ENCODE measurements at places on chromosomes 6 and 20. TPM values are rescaled to one million over a fixed set of nuclear protein-coding genes. Genes with fewer than 3 reads are reported as not detected.
A peak's percentile ranks its signal among the peaks of the same experiment; 100 is the strongest.

Gene ZDHHC14
- 7.4 TPM for total RNA-seq

Gene BMP5
- total RNA-seq: not detected

Gene NHSL1
- total RNA-seq: 32.4 TPM

- DNase-seq: no peak
- H3K27ac ChIP-seq: no peak overlapping the region
- peaks cover 4% of the 10 kb centered on the region for H3K36me3 ChIP-seq
- H3K27me3 ChIP-seq: no peaks in the 10 kb centered on the region
- H3K4me3 ChIP-seq: no peak overlapping the region
Measured at GRCh38 chr6:148521158-148521557, 178.5 kb downstream of the SASH1 start.

DNA sequence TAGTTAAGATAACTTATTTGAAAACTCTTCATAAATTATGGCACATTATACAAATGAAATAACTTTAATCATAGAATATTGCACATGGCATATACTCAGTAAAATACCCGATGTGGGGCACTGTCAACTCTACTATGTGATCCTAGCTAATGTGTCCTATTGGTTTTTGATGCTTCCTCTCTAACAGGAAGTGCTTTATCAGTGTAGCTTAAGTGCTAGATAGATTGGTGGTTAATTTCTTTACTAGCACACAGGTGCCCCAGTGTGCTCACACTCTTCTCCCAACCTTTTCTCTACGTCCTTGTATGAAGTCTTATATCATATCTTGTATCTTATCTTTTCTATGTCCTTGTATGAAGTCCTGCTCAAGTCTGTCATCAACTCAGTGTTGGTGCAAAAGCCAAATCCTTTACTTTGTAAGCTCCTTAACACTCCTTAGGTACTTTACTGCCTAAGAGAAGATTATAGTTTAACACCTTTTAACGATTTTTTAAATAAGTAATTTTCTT lies 358.9 kb downstream of the CENPW start:
- no peak for DNase-seq
- H3K36me3 ChIP-seq: no peaks in the 10 kb centered on the region
- no peak overlapping the region for H3K27ac ChIP-seq
- H3K4me3 ChIP-seq: no peak overlapping the region

GRCh38 chr6:33271117-33271467 lies 584 bp downstream of the VPS52 start:
- peak overlapping the region; percentile 98 for H3K27ac ChIP-seq
- no peaks in the 10 kb centered on the region for H3K27me3 ChIP-seq
- peaks cover 45% of the 10 kb centered on the region for H3K36me3 ChIP-seq
- no peaks in the 10 kb centered on the region for H3K4me1 ChIP-seq
- H3K4me3 ChIP-seq: peak overlapping the region; percentile 81

- H3K4me3 ChIP-seq: no peak overlapping the region
- no peaks in the 10 kb centered on the region for H3K4me1 ChIP-seq
- no peak for DNase-seq
- H3K27me3 ChIP-seq: no peaks in the 10 kb centered on the region
- no peak overlapping the region for H3K27ac ChIP-seq
Measured at GRCh38 chr20:3483784-3484183, 13.0 kb downstream of the ATRN start.

GRCh38 chr20:20734475-20734948 lies 22.1 kb upstream of the RALGAPA2 start:
- H3K4me1 ChIP-seq: peaks cover 2% of the 10 kb centered on the region
- no peaks in the 10 kb centered on the region for H3K27me3 ChIP-seq
- H3K36me3 ChIP-seq: no peaks in the 10 kb centered on the region
- no peak for DNase-seq
- H3K4me3 ChIP-seq: no peak overlapping the region

- no peak for DNase-seq
- no peak overlapping the region for H3K4me3 ChIP-seq
- no peaks in the 10 kb centered on the region for H3K27me3 ChIP-seq
- no peak overlapping the region for H3K27ac ChIP-seq
Measured at GRCh38 chr20:42267793-42268384, 649.7 kb upstream of the CHD6 start.

GRCh38 chr6:32697031-32697430 lies 30.6 kb upstream of the HLA-DQB1 start:
- no peaks in the 10 kb centered on the region for H3K36me3 ChIP-seq
- H3K27ac ChIP-seq: no peak overlapping the region
- no peaks in the 10 kb centered on the region for H3K27me3 ChIP-seq

Measured in H1 (cell line).